ENCODE measurements at places on chromosomes 2 and 18.

DNA sequence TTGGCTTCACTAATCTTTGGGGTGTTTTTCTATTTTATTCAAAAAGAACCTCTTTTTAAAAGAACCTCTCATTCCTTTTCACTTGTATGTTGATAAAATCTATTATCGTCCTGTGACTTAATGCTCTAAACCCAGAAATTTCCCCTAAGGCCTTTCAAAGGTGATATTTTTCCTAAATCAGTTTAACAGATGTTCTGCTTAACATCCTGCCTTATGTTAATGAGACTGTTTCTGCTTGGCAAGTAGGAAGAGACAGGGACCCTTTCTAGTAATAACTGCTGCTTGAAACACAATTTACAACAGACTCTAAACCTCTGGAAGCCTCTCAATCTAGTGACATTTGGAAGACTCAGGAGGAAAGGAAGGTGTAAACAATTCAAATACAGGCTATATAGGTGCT lies 128.8 kb downstream of the KCNJ3 start:
- DNase-seq: no peak

DNA sequence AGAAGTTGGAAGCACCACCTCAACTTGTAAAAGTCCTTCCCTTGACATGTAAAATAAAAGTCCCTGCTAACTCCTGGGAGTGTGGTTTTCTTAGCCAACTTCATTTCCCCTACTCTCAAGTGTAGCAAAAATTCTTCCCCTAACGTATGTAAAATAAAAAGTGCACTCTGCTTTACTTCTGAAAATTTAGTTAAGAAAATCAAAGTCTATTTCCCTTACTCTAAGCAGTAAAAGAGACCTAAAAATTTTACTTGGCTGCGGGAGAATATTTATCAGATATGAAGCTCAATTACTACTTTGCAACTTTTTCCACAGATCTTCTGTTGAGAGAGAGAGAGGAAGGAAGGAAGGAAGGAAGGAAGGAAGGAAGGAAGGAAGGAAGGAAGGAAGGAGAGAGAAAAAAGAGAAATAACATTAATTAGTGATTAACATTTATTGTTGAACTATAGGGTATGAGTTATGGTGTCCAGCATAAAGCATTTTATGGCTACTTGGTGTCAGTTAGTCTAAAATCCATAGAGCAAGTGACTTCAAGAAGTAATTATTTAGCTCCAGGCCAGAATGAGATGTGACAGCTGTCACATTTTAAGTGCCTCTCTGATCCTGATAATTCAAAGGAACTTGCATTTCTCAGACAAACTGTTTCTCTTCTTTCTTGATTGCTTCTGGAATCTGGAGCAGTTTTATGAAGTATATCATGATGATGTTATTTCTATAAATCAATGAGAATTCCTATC lies 210.3 kb downstream of the TMX3 start:
- no peak for DNase-seq

- no peak for DNase-seq
These were observed 504.2 kb downstream of the TDRD15 start for GRCh38 chr2:21627938-21628337.

DNA sequence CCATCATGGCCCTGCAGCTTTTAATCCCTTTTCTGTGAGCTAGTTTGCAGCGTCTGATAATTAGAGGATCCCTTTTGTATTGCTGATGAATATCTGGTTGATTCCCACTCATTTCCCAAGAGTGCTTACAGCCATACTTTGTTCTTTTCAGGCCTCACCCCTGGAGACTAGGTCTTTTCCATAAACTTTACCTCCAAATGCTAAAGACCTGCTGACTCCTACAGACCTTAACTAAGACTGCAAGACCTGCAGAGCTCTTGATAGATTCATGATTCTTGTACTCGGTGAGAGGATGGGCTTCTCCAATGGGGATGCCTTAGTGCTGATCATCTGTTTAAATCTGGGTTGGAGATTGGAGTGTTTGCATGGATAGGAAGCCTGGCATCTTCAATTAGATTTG lies 33.1 kb upstream of the DYNAP start:
- no peak for DNase-seq

DNA sequence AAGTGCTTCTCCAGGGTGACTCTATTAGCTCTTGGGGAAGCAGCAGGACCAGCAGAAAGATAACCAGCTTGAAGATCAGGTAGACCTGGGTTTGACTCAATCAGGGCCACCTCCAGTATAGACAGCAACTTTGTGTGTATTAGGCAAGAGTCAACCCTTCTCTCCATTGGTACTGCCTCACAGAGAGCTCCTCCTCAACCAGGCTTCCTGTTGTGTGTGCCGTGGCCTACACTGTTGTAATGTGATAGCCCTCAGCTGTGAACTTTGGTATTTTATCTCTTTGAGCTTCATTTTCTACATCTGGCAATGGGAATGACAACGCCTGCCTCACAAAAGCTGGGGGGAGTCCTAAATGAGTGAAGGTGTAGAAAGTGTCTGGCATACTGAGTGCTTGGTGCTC lies 17.0 kb upstream of the MAP3K20 start:
- DNase-seq: no peak

GRCh38 chr2:96522304-96523203 lies 14.0 kb upstream of the ARID5A start:
- no peak for DNase-seq
